Hepatic stellate cell (primary cell): ENCODE measurements at places on chromosomes 2 and 18.

DNA sequence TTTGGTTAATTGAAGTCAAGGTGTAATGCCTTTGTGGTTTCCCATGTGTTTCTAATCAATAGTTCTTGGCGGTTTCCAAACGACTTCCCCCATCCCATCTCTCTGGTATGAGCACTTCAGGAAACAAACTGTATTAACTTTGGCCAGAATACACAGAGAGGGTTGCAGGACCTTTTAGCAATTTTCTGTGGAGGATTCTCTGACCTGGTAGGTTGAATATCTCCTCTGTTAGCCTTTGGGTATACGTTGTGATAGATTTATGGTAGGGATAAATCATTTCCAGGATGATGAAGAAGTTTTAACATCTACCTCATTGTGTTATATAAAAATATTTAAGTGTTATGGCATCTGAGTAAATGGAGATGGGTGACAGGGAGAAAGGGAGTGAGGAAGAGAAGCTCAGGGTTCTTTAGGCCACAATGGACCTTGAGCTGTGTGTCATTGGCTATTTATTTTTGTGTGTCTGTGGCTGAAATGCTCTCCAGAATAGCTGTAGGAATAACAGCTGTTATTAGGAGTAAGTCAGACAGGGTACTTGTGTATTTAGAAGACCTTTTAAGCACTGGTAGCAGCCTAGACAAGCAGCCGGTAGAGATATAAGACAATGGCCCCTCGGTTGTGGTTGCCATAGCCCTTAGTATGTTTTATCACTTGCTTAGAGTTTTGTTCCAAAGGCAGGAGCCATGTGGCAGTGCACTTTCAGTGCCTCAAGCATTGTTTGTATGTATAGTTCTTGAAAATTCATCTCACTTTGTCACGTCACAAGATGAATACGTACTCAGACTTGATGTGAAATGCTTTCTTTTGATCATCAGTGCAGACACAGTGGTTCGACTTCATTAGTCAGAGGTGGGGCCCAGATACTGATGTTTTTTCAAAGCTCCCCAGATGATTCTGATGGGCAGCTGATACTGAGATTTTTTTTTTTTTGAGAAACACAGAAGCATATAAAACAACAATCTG lies 91.1 kb downstream of the FMNL2 start:
- DNase-seq: no peak

DNA sequence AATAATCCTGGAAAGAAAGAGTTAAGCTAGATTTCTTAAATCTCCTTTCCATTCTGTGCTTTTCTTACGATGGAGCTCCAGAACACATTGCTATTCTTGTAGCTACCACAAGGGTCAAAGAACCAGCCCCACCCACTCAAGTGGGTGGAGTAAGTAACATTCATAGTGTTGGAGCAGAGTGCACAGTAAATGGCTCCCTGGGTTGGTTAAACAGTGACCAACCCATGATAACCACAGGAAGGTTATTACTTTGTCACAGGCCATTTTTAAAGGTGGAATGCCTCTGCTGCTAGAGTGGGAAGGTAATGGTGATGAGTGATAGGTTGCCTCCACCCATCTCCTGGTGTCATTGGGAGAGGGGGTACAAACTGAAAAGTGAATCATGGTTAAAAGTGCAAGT lies 13.9 kb downstream of the ARPC2 start:
- DNase-seq: peak; percentile 36

DNA sequence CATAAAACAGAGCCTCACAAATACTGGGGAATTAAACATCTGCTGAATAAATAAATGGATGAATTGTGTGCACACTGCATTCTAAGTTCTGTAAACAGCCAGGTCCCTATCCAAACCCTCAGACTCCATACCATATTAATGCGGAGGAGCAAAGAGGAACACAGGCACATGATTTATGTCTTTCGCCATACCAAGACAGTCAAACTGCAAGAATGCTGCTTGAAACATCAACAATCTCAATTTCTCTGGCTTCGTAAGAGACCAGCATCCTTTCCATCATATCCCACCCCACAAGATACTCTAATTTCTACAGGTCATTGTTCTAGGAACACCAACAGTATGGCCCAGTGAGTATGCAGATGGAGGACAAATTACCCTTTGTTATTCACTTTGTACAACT lies 15.0 kb downstream of the KANSL3 start:
- DNase-seq: no peak

DNA sequence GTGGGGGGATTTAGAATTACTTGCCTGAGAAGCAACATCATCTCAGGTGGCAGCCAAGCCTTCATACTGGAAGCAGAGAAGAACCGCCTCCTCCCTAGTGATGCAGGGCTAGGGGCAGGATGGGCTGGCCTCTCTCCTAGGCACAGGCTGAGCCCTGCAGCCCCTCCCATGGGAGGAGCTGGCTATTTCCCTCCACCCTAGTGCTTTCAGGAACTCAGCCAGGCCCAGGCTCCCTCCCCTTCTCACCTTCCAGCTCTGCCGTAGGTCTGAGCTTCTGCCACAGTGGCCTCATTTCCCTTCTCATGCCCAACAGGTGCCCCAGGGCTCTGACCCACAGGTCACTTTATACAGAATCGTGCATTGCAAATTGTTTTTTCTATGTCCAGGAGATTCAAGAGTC lies 31.0 kb downstream of the CENPA start:
- no peak for DNase-seq

GRCh38 chr18:28647961-28648360 lies 471.0 kb upstream of the CDH2 start:
- DNase-seq: no peak

- DNase-seq: no peak
Measured at GRCh38 chr2:129565551-129566109, 413.8 kb upstream of the RAB6C start.

DNA sequence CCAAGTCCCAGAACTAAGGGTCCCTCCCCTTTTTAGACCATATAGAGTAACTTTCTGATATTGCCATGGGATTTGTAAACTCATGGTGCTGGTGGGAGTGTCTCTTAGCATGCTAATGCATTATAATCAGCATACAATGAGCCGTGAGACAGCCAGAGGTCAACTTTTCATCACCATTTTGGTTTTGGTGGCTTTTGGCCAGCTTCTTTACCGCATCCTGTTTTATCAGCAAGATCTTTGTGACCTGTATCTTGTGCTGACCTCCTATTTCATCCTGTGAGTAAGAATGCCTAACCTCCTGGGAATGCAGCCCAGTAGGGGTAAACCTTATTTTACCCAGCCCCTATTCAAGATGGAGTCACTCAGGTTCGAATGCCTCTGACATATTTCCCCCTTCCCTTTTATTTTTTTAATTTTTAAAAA lies 148.2 kb downstream of the PHLPP1 start:
- DNase-seq: no peak

DNA sequence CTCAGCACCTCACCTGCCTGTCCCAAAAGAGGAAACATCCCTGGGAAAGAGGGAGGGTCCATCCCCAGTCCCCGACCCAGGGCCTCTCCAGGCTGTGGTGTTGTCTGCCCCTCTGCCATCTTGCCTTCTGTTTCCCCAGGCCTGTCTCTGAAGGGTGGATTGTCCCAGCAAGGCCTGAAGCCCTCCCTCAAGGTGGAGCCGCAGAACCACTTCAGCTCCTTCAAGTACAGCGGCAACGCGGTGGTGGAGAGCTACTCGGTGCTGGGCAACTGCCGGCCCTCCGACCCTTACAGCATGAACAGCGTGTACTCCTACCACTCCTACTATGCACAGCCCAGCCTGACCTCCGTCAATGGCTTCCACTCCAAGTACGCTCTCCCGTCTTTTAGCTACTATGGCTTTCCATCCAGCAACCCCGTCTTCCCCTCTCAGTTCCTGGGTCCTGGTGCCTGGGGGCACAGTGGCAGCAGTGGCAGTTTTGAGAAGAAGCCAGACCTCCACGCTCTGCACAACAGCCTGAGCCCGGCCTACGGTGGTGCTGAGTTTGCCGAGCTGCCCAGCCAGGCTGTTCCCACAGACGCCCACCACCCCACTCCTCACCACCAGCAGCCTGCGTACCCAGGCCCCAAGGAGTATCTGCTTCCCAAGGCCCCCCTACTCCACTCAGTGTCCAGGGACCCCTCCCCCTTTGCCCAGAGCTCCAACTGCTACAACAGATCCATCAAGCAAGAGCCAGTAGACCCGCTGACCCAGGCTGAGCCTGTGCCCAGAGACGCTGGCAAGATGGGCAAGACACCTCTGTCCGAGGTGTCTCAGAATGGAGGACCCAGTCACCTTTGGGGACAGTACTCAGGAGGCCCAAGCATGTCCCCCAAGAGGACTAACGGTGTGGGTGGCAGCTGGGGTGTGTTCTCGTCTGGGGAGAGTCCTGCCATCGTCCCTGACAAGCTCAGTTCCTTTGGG lies 47.2 kb downstream of the BOLA3 start:
- DNase-seq: no peak

GRCh38 chr18:47981320-47981719 lies 50.9 kb upstream of the SMAD2 start:
- DNase-seq: no peak

DNA sequence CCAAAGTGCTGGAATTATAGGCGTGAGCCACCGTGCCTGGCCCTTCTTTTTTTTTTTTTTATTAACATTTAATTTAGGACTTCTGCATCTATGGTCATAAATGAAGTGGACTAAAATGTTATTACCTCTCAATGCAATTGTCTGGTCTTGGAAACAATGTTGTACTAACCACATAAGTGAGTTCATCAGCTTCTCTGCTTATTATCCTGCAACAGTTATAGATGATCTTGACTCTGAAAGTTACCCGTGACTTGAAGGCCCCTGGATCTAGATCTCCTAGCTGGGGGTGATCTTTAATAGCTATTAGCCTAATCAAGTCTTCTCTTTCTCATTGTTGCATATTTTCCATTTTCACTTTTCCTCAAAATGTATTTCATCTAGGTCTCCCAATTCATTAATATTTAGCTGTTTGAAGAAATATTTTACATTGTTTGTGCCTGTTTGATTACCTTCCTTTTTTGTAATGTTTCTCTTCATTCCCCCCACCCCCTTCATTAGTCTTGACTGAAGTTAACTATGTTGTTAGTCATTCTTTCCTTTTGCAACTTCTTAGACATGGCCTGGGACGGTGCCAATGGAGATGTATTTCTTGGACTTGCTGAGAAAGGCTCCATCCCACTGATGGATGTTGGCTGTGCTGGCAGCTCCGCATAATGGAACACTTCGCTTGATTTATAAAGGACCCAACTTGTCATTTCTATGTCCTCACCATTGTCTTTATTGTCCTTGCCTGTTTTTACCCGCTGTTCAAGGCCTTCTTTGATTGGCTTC lies 141.6 kb upstream of the RIOK3 start:
- DNase-seq: peak; percentile 45

GRCh38 chr2:2569306-2569705 lies 238.2 kb upstream of the MYT1L start:
- no peak for DNase-seq

GRCh38 chr2:179201869-179202268 lies 62.8 kb downstream of the SESTD1 start:
- DNase-seq: no peak

GRCh38 chr2:21643180-21643579 lies 519.4 kb downstream of the TDRD15 start:
- no peak for DNase-seq

- DNase-seq: no peak
Measured at GRCh38 chr2:196406-196805, 67.4 kb downstream of the SH3YL1 start.

- DNase-seq: no peak
Measured at GRCh38 chr2:228018311-228018710, 146.9 kb downstream of the DAW1 start.

GRCh38 chr2:216083464-216084281 lies 2.0 kb downstream of the TMEM169 start:
- no peak for DNase-seq

DNA sequence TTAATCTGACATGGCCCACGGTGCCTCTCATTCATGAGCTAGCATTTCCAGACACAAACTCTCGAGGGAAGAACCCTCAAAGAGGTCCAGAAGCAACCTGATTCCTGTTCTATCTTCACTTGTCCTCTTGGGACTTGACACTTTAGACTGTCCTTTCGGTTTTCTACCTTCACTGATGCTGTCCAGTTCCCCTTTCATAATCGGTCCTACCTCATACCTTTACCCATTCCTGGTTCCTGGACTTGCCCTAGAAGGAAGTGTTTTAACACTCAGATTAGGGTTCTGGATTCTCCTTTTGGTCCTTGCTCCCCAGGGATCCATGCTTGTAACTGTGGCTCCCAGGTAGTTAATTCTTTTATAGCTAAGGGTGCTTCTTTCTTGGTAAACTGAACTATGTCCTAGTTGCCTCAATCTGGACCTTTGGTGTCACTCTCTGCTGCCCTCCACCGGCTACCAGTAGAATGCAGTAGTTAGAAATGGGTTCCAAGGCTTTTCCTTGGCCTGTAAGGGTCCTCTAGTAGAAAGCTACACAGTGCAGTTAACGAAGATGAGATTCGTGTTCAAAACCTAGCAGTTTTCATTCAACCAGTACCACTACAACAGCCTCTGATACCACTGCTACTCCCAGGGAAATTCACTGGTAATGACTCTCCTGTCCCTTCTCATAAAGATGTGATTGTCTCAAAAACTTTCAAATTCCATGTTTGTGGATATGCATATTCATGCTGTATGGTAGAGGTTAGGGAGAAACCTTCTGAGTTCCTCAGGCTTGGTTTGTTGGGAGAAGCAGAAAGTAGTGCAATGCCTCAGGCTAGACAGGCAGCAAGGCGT lies 178.1 kb upstream of the CYP26B1 start:
- peak; percentile 2 for DNase-seq

GRCh38 chr2:144320491-144320890 lies 199.4 kb downstream of the ZEB2 start:
- DNase-seq: peak; percentile 5

GRCh38 chr2:232310696-232311095 lies 67.9 kb upstream of the ALPP start:
- DNase-seq: no peak

GRCh38 chr2:37326285-37326684 lies 1.7 kb upstream of the PRKD3 start:
- peak; percentile 88 for DNase-seq

- DNase-seq: no peak
Measured at GRCh38 chr2:111039628-111040383, 80.9 kb upstream of the BCL2L11 start.

DNA sequence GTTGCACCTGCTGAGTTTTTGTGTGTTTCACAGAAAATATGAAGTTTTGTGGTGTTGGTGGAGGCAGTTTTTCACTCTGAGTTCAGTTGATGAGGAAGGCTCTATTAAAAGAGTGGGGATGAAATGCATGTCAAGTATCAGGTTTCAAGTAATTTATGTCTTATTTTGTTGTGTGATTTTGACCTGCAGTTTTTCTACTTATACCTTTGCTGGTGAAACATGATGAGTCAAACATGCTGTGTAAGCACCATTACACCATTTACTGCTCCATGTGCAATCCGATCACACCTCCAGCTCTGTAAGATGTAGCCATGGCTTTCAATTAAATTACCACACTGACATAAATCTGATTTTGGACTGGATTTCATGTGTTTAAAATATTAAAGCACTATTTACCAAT lies 174.5 kb upstream of the ZEB2 start:
- DNase-seq: no peak

GRCh38 chr2:90077948-90078347 lies 1386.5 kb downstream of the RPIA start:
- DNase-seq: no peak
